EH (cell line): ENCODE measurements at places on chromosomes 5 and 9.

- DNase-seq = no peak
Observed at GRCh38 chr5:118921866-118922265, 66.5 kb downstream of the DTWD2 start.

DNA sequence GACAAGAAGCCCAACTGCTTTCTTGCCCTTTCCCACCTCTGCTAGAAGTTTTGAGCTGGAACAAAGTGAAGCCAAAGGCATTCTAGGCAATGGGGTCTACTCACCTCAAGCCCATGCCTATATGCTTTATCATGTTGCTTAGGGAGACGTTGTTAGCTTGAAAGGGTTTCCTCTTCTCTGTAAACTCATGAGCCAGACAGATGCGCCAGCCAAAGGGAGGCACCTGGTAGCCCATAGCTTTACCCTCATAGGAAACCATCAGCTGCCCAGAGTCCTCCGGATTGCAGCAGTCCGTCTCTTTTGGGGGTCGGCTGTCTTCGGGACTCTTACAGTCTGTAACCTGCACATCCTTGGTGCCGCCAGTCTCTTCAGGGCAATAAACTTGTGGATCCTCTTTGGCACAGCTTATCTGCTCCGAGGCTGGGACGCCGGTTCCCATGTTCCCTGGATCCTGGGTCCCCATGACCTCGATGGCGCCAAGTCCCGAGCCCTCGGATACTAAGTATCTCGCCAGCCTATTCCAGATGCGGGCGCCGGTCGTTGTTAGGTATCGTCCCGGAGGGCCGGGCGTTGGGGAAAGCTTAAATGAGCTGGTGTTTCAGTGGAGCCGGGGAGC is 678 bp downstream of the GBA2 start:
- DNase-seq = peak; percentile 7

- peak; percentile 73 for DNase-seq
Observed at GRCh38 chr9:79471580-79472543, 99.9 kb upstream of the TLE4 start.

- DNase-seq = no peak
Observed at GRCh38 chr5:96317945-96318344, 115.1 kb downstream of the PCSK1 start.

GRCh38 chr9:24652181-24652580 is 106.5 kb upstream of the IZUMO3 start:
- DNase-seq = no peak

DNA sequence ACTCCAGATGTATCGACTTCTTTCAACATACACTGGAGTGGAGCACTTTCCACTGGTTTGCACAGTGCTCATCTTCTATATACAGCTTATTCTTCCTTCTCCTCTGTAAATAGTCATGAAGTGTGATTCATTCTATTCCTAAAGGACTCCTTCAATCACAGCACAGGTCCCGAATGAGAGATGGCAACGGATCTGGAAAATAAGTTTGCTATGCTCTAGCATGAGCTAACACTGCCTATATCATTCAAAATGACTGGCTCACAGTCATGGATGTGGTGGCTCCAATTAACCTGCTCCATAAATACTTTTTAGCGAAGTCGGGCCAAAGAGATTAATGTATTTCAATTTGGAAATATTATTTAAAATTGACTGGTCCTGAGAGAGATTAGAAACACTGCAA is 272.1 kb upstream of the CDH6 start:
- no peak for DNase-seq

DNA sequence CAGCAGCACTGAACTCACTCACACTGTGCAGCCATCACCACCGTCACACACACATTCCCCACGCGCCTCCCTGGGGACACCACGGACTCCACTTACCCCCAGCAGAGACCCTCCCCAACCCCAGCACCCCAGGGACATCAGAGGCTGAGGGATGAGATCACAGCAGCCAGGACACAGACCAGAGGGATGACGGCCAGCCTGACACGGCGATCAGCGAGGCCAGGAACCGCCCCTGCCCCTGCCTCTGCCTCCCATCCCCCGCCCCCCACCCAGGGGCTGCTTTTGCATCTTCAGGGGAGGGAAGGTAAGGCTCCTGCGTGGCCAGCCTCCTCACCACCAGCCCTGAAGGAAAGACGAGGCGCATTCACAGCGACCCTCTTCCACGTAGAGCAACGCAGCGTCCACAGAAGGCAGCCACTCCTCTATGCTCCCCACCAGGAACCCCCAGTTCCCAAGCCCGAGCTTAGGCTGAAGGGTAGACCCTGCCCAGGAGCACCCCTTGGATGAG is 104.5 kb downstream of the VAV2 start:
- DNase-seq = no peak

DNA sequence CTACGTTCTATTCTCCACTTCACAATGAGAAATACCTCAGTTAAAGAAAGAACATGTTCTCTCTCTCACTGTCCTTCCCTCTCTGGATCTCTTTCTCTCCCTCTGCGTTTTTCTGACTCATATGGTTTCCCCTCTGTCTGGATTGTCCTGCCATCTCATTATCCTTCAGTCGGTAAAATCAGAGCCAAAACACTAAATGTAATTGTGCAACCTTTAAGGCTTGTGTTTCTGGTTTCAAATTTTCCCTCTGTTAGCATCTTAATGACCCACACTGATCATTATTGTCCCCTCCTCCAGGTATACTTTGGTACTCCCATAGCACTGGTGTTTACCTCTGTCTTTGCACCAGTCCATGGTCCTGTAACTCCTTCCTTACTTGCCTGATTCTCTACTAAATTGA is 509.4 kb upstream of the C9orf72 start:
- no peak for DNase-seq

DNA sequence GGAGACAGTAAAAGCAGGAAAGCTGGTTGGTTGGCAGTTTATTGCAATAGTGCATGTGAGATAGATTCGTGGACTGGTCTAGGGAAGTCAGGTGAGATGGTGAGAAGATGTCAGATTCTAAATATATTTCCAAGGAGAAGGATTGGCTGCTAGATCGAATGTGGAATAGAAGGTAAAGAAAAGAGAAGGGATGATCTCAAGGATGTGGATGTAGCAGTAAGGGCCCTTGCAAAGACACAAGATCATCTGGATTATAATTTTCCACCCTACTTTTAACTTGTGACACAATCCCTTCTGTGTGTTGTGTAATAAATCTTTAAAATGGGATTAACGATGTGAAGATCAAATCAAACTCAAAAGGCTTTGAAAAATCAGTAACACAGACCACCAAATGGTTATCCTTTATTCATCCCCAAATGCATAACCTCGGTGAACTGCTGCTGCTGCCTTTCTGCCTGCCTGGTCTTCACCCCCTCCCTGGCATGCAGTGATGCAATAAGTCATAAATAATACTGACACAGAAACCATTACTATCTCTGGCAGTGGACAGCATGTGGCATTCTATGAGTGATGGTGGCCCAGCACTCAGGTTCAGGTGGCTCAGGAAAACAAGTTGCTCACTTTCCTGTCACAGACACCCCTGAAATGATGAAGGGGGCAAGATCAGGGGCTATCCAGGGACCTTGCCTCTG is 178.4 kb downstream of the FAM114A2 start:
- DNase-seq = peak; percentile 6

- peak; percentile 10 for DNase-seq
Observed at GRCh38 chr5:100550531-100551051, 15.4 kb downstream of the FAM174A start.

GRCh38 chr5:83256091-83256780 is 178.9 kb downstream of the XRCC4 start:
- peak; percentile 3 for DNase-seq

GRCh38 chr9:116572095-116572748 is 114.9 kb upstream of the TRIM32 start:
- DNase-seq = peak; percentile 85

DNA sequence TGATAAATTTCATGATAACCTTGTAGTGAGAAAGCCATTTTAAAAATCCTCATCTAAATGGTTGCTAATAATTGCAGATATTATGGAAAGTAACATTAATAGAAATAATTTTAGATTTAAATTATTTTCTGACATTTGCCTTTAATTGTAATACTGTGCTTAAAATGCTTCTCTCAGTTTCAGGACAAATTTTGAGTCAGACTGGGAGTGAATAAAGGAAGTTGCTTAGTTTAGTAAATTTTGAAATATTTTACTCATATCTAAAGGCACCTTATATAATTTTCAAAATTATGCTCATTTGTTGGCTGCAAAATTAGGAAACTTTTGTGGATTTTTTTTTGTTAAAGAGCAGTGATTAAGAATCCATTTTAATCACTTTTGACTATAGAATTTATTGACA is 93.8 kb downstream of the CSNK1G3 start:
- DNase-seq = no peak

GRCh38 chr9:133494636-133495326 is 15.9 kb upstream of the SLC2A6 start:
- DNase-seq = no peak

GRCh38 chr9:132694144-132694543 is 23.9 kb downstream of the GTF3C4 start:
- DNase-seq = peak; percentile 12

DNA sequence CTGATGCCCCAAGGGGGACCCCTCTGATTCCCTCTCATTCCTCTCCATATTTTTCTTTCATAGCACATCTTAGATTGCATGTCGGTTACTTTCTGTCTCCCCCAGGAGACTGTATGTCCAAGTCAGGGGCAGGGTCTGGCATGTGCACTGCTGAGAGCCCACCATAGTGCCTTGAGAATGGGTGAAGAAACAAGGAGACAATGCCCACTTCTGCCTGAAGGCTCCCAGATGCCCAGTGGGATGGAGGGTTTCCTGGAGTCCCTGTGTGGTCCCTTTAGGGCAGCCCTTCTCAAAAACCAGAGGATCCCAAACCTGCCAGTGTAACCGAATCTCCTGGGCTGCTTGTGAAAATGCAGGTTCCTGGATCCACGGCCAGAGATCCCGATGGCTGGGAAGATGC is 126.5 kb upstream of the LARP1 start:
- DNase-seq = no peak

- DNase-seq = no peak
Observed at GRCh38 chr9:2126331-2126803, 111.2 kb downstream of the SMARCA2 start.

- peak; percentile 63 for DNase-seq
Observed at GRCh38 chr5:149271716-149272563, at the start of gene AFAP1L1. Gene AFAP1L1, plus strand, starts transcription at chr5:149271859. Its CDS starts 110 bp downstream, at chr5:149271969.

DNA sequence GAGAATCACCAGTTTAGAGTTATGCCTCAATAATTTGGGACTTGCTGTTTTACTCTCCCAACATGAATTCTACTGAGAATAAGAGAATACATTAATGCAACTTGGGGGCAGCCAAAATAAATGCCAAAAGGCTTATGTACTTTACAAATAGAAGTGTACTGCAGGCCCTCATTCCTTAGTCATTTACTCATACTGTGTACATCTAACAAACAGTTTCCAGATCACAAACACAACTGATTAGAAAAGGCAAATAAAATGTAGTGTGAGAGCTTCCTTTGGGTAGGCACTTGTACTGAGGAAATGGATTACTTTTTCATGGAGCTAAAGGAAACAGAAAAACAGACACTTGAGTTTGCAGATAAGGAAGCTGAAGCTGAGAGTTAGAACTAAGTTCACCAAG is 12.6 kb downstream of the ANKDD1B start:
- DNase-seq = peak; percentile 45

- no peak for DNase-seq
Observed at GRCh38 chr5:142235870-142236672, 88.8 kb downstream of the SPRY4 start.

GRCh38 chr9:136544964-136545691 is 720 bp downstream of the NOTCH1 start:
- DNase-seq = peak; percentile 34

DNA sequence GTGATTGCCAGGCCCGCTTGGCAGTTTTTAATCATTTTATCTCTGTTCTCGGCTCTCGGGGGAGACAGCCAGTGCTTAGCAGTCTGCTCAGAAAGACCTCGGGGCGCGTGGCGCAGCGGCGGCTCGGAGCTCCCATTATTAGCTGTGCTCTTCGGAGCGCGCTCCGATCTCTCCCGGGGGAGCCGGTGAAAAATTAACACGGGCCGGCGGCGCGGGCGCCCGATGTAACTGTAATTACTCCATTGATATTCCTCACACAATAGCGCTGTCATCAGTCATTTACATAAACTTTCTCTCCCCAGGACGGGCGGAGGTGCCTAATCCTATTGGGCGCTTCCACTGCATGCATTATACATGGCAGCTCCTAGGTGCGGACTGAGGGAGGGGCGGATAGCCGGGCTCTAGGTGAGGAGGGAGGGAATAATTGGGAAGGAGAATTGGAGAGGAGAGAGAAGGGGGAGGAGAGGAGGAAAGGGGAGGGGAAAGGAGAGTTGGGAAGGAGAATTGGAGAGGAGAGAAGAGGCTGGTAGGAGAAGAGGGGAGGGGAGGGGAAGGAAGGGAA is 24.9 kb downstream of the LMX1B start:
- DNase-seq = no peak

DNA sequence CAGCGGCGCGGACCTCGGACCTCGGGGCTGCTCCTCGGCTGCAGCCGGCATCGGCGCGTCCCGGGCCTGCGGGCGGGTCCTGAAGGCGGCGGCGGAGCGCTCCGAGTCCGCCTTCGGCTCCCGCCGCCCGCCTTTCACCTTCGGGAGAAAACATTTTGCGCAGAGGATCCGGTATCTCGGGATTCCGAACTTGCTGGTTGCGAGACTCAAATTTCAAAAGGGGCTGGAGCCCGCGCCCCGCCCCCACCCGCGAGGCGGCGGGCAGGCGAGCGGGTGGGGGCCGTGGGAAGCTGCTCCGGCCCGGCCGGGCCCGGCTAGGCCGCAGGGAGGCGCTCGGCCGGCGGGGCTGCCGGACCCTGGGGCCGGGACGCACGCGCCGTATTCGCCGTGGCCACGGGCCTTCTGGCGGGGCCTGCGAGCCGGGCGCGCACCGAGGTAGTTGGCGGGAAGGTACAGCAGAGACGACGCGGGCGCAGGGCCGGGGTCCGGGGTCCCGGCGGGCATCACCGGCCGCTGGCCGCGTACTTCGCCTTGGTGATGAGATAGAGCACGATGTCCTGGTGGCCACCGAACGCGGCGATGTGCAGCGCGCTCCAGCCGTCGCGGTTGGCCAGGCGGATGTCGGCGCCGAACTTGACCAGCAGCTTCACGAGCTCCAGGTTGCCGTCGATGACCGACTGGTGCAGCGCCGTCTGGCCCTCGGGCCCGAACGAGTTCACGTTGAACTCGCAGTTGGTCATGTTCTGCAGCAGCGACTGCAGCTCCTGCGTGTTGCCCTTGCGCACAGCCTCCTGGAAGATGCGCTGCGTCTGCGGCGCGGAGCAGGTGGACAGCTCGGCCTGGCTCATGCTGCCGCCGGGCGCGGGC is 757 bp downstream of the NRARP start:
- DNase-seq = peak; percentile 47

GRCh38 chr5:172085738-172086137 is 79.3 kb upstream of the FBXW11 start:
- no peak for DNase-seq

- DNase-seq = peak; percentile 42
Observed at GRCh38 chr5:78626009-78626571, 22.5 kb downstream of the LHFPL2 start.
